AG04449 (cell line): ENCODE measurements at places on chromosomes 1 and 21.

- no peak for DNase-seq
Measured at GRCh38 chr21:45168522-45168921, 94.1 kb downstream of the ADARB1 start.

DNA sequence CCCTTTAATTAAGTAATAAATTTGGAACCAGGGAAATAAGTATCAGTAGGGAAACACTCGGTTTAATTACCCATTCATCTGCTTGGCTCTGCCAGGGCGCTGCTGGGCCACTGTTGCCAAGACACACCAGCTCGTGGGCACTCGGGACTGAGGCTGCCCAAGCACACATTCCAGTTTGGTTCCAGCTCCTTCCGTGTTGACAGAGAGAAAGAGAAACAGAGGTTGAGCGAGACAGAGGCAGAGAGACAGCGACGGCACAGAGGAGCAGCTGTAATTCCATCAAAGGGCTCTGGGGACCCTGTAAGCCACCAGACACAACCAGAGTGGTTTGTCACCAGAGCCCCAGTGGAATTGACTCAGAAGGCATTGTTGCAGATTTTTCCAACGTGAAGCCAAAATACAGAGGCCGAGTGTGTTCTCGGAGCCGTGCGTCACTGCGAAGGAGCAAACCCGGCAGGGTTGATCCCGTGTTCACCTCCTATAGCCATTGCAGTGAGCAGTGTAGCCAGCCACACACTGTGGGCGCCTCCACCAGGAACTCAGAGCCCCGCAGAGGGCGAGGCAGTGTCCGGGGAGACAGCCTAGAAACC, 33.5 kb downstream of the SYF2 start:
- DNase-seq: no peak

GRCh38 chr1:231070758-231071444, 30.8 kb upstream of the FAM89A start:
- no peak for DNase-seq

GRCh38 chr1:160826546-160826945, 30.6 kb downstream of the LY9 start:
- no peak for DNase-seq

DNA sequence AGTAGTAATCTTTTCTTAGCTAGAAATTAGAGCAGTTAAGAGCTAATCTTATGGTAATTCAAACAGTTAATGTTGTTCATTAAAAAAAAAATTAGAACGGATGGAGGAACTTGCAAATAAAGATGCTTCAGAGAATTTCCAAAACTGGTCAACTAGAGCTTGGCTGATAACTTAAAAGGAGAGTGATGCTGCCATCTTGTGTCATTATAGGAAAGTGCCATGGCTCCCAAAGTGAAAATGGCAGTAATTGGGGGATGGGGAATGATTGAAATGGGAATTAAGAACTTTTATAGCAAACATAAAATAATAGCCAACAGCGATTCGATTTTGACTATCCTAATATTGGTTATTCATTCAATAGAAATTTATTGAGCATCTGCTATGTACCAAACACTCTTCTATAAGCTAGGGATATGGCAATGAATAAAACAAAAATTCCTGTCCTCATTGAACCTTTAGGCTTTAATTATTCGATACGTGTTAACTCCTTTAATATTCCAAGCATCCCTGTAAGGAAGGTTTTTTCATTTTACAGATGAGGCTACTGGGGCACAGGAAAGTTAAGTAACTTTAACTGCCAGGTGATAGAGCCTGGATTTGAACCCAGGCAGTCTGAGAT, 5.7 kb upstream of the PLPP3 start:
- peak; percentile 33 for DNase-seq

DNA sequence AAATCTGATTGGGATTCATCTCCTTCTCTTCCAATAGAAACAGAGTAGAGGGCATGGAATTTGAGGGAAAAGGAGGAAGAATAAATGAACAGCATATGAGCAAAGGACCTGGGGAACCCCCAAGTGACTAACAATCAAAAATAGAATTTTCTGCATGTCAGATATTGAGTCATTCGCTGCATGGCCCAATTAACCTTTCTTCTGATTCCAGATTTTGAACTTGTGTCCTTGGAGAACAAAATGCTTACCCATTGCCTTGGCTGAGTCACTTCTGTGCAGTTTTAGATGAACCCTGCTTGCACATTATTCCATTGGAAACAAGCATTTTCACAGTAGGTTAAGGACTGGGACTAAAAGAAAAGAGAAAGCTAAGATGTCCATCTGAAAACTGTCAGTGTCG, 390.5 kb downstream of the ST6GALNAC3 start:
- DNase-seq: no peak

DNA sequence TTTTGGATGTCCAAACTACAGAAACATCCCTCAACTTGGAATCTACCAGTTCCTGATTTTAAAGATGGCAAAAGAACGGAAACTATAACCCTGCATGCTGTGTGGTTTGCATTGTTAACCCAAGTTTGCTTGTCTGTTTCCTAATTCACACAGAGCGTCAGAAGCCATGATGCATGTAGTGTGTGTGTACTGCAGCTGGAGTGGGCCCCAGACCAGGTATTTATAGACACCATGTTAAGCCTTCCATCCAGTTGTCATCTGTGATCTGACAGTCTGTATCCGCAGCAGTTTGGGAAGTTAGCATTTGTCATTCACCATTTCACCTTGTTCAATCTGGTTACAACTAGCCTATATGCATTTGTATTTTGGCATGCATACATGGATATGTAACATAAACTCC, 27.7 kb upstream of the PLEKHM2 start:
- DNase-seq: no peak

DNA sequence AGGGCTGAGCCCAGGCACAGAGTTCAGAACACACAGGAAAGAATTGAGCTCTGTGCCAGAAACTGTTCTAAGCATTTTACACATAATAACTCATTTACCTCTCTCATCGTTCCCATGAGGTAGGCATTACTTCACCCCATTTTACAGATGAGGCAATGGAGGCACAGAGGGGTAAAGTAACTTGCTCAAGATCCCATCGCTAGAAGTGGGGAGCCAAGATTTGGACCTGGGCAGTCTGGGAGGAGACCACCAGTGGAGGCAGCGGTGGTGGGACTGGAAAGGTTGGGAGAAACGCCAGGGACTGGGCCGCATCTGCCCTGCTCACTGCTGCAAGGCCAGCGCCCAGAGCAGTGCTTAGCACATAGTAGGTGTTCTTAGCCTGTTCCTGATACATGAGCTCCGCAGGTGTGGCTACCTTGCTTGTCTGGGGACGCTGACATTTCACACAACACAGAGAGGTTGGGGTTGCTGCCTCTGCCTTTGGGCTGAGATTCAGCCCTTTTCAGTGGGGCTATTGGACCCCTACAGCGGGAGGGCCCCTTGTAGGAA, 27.8 kb upstream of the EPS8L3 start:
- DNase-seq: no peak

DNA sequence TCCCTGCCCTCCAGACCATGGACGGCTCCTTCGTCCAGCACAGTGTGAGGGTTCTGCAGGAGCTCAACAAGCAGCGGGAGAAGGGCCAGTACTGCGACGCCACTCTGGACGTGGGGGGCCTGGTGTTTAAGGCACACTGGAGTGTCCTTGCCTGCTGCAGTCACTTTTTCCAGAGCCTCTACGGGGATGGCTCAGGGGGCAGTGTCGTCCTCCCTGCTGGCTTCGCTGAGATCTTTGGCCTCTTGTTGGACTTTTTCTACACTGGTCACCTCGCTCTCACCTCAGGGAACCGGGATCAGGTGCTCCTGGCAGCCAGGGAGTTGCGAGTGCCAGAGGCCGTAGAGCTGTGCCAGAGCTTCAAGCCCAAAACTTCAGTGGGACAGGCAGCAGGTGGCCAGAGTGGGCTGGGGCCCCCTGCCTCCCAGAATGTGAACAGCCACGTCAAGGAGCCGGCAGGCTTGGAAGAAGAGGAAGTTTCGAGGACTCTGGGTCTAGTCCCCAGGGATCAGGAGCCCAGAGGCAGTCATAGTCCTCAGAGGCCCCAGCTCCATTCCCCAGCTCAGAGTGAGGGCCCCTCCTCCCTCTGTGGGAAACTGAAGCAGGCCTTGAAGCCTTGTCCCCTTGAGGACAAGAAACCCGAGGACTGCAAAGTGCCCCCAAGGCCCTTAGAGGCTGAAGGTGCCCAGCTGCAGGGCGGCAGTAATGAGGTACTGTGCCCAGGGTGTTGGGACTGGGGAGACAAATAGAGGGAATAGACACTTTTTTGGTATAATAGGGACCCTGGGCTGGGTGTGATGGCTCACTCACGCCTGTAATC, 1.0 kb downstream of the ZBTB48 start:
- no peak for DNase-seq

- no peak for DNase-seq
Measured at GRCh38 chr1:234386122-234386521, 12.9 kb downstream of the COA6 start.

- DNase-seq: peak; percentile 17
Measured at GRCh38 chr1:99305626-99306025, 41.3 kb downstream of the PLPPR4 start.

- peak; percentile 90 for DNase-seq
Measured at GRCh38 chr1:37958690-37959089, 11.8 kb upstream of the INPP5B start.

DNA sequence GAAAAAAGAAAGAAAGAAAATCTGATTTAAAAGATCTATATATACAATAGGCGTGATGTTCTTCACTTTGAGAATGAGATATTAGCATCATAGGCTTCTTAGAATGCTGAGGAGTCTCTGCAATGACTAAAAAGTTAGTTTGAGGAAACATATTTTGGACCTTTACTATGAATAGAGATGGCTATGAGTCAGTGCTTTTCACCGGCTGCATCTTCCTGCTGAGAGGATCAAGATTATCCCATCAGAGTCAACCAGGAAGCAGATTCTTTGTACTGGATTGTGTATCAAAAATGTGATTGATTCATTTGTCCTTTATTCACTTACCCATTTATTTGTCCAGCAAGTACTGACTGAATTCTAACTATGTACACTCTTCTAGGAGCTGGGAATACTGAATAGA, 144.2 kb downstream of the KCNK2 start:
- no peak for DNase-seq

GRCh38 chr1:33232716-33233115, 23.6 kb upstream of the ZNF362 start:
- no peak for DNase-seq

DNA sequence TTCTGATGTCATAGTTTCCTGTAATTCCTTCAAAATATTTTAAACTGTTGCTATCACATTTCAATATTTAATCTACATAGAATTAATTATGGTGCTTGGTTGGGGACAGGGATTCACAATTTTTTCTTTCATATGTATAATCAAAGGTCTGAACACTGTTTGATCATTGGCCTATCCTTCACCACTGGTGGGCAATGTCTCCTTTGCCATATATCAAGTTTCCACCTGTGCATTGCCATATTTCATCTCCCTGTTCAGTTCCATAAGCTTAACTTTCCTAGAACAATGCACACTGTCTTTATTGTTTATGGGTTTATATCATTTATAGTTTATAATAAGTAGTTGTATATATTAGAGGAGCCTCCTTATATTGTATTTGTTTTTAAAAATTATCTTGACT, 374.9 kb upstream of the PTBP2 start:
- DNase-seq: no peak

- no peak for DNase-seq
Measured at GRCh38 chr1:214344897-214345296, 63.9 kb downstream of the SMYD2 start.

DNA sequence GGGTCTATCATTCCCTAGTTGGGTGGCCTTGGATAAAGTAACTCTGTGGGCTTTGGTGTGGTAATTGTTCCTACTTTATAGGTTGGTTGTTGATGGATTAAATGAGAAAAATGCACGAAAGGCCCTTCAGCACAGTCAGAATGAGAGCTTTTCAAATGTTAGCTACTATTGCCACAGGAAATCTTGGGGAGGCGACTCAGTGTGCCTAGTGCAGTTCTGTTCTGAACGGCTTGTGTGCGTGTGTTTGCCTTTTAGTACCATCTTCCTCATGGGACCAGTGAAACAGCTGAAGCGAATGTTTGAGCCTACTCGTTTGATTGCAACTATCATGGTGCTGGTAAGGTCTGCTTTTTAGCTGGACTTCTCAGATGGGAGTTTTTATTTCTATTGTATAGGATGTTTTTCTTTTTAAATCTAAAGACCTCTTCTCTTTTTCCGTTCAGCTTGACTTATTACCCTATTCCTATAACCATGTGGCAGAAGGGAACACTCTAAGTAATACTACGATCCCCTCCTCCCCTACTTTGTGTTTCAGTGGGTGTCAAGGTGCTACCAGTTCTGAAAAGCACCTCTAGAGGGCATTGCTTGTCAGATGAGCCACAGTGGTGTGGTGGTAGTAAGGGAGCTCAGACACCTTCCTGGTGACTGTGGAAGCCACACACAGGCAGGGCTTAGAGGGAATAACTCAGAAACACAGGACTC, 9.2 kb downstream of the SFT2D2 start:
- no peak for DNase-seq

DNA sequence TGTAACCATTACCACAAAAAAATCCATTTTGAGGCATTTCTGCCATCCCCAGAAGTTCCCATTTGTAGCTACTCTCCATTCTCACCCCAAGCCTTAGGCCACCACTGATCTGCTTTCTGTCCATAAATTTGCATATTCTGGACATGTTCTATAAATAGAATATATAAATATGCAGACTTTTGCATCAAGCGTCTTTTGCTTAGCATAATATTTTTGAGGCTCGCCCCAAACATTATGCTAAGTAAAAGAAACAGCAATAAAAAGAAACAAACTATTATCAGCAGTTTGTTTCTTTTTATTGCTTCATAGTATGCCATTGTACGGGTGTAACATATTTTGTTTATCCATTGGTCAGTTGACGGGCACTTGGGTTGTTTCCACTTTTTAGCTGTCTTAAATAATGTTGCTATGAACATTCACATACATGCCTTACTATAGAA, 7.9 kb downstream of the TFAP2E start:
- no peak for DNase-seq

- DNase-seq: no peak
Measured at GRCh38 chr1:184469396-184469795, 82.6 kb downstream of the C1orf21 start.

GRCh38 chr1:39409055-39409816, 82.2 kb upstream of the BMP8A start:
- no peak for DNase-seq

- no peak for DNase-seq
Measured at GRCh38 chr1:18661404-18662285, 31.0 kb downstream of the PAX7 start.

- DNase-seq: no peak
Measured at GRCh38 chr1:236228411-236228810, 53.3 kb downstream of the ERO1B start.
